ENCODE measurements at places on chromosomes 6 and 20.

DNA sequence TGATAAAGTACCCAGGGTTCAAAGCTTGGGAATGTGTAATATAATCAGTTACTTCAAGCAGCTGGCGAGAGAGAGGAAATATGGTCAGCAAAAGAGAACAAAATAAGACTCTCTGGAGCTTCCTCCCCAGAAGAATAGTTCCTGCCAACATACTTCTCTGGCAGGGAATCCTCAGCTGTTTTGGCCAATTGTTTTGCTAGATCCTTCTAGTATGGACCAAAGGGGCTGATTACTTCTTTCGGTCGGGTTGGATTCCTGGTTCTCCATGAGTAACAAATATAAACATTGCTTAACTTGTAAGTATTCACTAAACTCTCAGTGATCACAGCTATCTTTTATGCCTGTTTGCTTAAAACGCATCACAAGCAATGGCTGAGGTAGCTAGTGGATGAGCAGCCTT lies 31.4 kb upstream of the FBXO9 start:
- DNase-seq: no peak

- no peak for DNase-seq
Measured at GRCh38 chr6:108805611-108806167, 42.5 kb upstream of the ARMC2 start.

DNA sequence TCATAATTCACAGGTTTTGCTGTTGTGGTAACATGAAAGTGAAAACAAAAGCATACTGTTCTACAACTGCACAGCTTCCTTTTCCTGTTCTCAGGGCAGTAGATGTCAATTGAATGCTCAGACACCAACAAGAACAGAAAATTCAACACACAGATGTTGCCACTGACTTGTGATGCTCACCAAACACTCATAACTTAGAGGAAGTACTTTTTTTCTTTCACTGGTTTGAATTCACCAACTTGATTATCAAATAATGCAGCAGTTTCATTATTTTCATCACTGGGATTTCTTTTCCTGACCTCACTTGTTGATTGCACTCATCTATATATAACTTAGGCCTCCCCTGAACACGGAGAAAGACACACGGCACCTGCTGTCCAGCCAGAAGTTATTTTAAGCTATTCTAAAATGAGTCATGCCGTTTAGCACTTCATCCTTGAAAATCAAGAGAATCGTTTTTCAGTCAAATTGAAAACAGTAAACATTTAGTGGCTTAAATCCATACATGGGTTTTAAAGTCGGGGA lies 949 bp downstream of the TXLNB start:
- DNase-seq: no peak

- no peak for DNase-seq
Measured at GRCh38 chr6:92849636-92850035, 569.7 kb downstream of the EPHA7 start.

DNA sequence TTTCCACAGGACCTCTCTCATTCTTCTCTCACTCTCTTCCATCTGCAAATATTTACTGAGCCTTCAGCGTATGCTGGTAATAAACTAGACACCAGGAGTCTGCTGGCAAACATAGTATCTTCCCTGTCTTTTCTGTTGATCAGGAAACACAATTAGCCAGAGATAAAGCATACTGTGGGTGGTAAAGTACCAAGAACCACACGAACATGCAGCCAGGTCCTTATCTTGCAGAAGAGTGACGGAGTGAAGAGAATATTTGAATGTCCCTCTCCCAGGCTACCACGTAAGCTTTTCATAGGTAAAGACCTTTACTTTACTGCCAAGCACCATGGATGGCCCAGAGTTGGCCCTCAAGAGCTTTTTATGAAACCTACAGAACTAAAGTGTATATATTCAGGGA lies 13.3 kb downstream of the FHL5 start:
- no peak for DNase-seq

GRCh38 chr20:58109126-58109880 lies 119.2 kb downstream of the ANKRD60 start:
- DNase-seq: no peak

DNA sequence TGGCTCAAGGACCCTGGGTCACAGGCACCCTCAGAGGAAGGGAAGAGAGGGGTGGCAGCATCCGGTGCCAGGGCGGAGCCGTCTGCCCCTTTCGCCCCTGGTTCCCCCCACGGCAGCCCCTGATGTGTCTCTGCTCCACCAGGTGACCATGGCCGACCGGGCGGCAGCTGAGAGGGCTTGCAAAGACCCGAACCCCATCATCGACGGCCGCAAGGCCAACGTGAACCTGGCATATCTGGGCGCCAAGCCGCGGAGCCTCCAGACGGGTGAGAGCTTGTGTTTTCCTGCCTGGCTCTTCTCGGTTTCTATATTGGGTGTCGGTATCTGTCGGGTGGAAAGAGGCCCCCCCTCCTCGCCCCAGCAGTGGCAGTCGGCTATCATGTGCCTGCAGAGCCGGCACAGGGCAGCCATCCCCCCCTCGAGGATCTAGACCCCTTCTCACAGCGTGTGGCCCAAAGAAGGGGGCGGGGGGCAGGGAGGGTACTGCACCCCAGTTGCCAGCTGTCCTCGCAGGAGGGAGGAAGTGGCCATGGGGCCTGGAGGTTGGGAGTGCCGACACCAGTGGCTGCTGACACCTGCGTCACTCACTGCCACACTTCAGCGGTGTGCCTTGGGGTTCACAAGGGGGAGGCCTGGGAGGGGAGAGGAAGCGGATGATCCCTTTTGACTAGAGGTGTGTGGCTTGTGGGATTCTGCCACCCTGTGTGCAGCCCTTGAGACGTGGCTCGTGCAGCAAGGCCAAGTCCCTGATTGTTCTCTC lies 1.5 kb downstream of the RBM38 start:
- peak; percentile 60 for DNase-seq

DNA sequence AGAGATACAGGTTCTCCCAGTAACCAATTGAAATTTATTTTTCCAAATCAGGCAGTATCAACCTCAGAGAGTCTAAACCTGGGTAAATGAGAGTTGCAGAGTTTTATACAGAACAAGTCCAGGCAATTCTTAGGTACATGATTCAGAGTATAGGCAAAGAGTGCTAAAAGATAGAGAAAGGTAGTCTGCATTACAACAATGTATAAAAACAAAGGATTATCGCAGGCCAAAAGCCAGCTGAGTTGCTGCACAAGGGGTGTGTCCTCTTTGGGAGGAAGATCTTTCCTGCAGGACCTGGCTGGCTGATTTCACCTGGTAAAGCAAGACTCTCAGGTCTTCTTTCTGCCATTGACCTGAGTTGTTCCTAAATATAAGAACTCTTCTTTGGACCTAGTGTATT lies 48.9 kb upstream of the ECHDC1 start:
- no peak for DNase-seq

GRCh38 chr20:2709205-2709981 lies 16.8 kb downstream of the EBF4 start:
- DNase-seq: no peak

DNA sequence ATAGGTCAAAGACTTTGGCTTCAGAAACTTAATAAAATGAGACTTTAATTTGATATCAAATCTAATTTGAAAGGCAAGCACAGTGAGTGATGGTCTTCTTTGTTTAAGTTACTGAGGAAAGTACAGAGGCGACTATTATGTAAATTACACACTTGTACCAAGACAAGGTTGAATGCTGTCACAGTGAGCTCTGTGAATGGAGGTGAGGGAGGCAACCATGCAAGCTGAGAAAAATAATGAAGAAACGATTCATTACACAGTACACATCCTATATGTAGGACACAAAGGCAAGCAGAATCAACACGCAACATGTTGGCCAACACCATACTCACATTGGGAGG lies 46.8 kb upstream of the CCDC28A start:
- no peak for DNase-seq

GRCh38 chr6:43903739-43904290 lies 133.8 kb downstream of the VEGFA start:
- DNase-seq: no peak

All from stimulated activated CD4-positive, alpha-beta T cell treated with anti-CD3 and anti-CD28 coated beads, Interleukin-4, amount 100 ng/mL, for 4 hours (primary cell).